IMR-90 (cell line): ENCODE measurements at places on chromosomes 12 and 14. TPM values are rescaled to one million over a fixed set of nuclear protein-coding genes. Genes with fewer than 3 reads are reported as not detected.

GRCh38 chr12:11497438-11497837 lies 102.1 kb upstream of the PRB2 start:
- no peak overlapping the region for H3K4me3 ChIP-seq
- peaks cover 5% of the 10 kb centered on the region for H3K27me3 ChIP-seq
- no peak overlapping the region for H3K27ac ChIP-seq
- H3K4me1 ChIP-seq, result no peaks in the 10 kb centered on the region
- H3K36me3 ChIP-seq, result no peaks in the 10 kb centered on the region

DNA sequence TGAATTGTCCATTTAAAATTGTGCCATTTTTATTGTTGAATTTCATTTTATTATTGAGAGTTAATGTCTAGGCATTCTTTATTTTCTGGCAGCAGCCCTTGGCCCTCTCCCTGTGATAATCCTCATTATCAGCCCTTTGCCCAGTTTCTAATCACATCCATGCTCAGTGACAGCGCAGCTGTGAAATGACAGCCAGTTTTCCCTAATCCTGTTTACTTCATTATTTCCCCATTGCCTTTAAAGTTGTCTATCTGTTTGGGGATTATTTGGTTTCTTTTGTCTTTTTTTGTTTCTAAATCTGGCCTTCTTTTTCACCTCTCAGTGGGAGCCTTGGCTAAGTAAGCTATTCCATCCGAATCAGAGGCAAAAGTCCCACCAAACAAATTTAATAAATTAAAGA lies 476.9 kb downstream of the SLC6A15 start:
- H3K36me3 ChIP-seq, result no peaks in the 10 kb centered on the region
- H3K4me3 ChIP-seq, result no peak overlapping the region
- H3K27ac ChIP-seq, result no peak overlapping the region
- H3K27me3 ChIP-seq, result no peaks in the 10 kb centered on the region
- DNase-seq, result no peak

DNA sequence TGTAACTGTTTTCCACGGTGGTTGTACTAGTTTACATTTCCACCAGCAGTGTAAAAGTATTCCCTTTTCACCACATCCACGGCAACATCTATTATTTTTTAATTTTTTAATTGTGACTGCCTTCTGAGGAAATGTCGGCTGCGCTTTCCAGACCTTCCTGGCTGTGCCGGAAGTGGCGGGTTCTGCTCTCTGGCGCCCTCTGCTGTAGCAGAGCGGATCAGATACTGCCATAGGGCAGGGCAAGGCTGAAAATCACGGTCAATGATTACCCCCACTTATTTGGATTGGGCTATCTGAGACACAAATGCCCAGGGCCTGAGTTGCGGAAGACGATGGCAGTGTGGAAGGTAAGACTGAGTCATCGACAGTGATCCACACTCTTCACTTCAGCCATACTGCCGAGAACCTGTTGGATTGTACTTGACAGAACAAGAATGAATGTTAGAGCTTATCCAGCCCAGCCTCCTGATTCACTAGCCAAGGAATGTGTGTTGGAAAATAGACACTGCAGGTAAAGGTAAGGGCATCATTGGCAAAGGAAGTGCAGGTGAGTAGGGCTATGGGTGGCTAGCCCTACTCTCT lies 124.2 kb downstream of the NTF3 start:
- no peaks in the 10 kb centered on the region for H3K36me3 ChIP-seq
- no peak for DNase-seq
- H3K27ac ChIP-seq, result no peak overlapping the region
- peaks cover 5% of the 10 kb centered on the region for H3K27me3 ChIP-seq
- H3K4me3 ChIP-seq, result no peak overlapping the region
- H3K4me1 ChIP-seq, result no peaks in the 10 kb centered on the region; the same call in 1 of the 2 replicates

DNA sequence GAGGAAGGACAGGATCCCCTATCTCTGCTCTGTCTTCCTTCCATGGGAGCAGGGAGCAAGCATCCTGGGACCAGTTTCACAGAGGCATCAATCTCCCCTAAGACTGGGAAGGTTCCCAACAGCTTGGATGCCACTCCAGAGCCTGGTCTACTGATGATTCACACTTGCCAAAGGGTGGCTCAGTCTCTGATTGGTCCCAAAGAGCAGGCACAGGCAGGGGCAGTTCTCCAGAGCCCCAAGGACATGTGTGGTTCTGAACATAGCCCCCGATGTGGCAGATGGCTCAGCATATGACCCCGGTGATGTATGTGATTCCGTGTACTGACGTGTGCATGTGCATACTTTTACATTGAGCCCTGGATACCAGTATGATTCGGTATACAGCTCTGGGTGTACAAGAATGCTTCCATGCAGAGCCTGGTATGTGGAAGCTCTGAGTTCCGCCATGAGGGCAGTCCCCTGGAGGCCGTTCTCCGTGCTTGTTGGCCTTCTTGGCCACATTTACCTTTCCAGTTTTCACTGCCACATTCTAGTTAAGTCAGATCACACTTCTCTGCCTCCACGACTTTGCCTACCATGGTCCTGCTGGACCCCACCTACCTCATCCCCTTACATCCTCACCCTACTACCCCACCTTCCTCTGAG lies 21.2 kb downstream of the ITGA7 start:
- no peak for DNase-seq
- H3K27me3 ChIP-seq, result peaks cover 12% of the 10 kb centered on the region
- H3K4me1 ChIP-seq, result no peaks in the 10 kb centered on the region; the same call in 1 of the 2 replicates
- H3K4me3 ChIP-seq, result no peak overlapping the region

Gene CIROP
- total RNA-seq, result 0.28 and 0.36 TPM in 2 replicates

Gene PLEKHD1
- under 0.01 TPM in 1 of 2 replicates, not detected in the other for total RNA-seq

GRCh38 chr12:14238221-14238792 lies 127.2 kb upstream of the ATF7IP start:
- DNase-seq, result peak; percentile 55
- H3K27ac ChIP-seq, result no peak overlapping the region
- H3K4me3 ChIP-seq, result no peak overlapping the region
- H3K27me3 ChIP-seq, result no peaks in the 10 kb centered on the region
- H3K36me3 ChIP-seq, result no peaks in the 10 kb centered on the region

DNA sequence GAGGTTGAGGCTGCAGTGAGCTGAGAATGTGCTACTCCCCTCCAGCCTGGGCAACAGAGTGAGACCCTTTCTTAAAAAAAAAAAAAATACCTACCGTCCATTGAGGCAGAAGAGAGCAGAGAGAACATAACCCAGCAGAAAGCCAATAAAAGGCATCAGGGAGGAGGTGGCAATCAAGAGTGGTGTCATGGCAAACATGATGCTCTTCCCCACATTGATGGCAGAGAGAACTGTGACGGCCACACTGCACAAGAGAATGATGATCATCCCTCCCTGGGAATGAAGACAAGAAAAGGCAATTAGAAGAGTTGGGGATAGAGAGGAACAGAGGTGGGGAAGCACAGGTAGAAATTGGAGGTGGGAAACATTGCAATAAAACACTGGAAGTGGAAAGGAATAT lies 12.1 kb downstream of the SRSF5 start:
- H3K36me3 ChIP-seq, result peaks cover 33% of the 10 kb centered on the region
- H3K27me3 ChIP-seq, result no peaks in the 10 kb centered on the region
- no peak overlapping the region for H3K27ac ChIP-seq
- DNase-seq, result no peak
- no peaks in the 10 kb centered on the region for H3K4me1 ChIP-seq
- no peak overlapping the region for H3K4me3 ChIP-seq

GRCh38 chr12:49973361-49973830 lies 649 bp downstream of the AQP6 start:
- peaks cover 41% of the 10 kb centered on the region for H3K27me3 ChIP-seq
- H3K4me3 ChIP-seq, result no peak overlapping the region
- DNase-seq, result no peak
- no peaks in the 10 kb centered on the region for H3K36me3 ChIP-seq
- H3K27ac ChIP-seq, result no peak overlapping the region

DNA sequence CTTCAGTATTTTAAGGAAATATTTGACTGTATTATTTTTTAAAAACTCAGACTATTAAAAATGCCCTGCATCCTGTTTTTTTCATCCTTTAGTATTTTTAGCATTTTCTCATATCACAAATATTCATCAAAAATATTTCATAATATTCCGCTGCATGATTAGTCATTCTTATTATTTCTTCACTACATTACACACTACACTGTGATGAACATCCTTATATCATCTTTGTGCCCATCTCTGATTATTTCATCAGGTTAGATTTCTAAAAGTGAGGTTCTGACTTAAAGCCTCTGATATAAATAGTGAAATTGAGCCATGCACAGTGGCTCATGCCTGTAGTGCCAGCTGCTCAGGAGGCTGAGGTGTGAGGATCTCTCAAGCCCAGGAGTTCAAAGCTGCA lies 8.1 kb downstream of the COCH start:
- DNase-seq, result no peak
- peaks cover 2% of the 10 kb centered on the region; the same call in 1 of the 2 replicates for H3K4me1 ChIP-seq
- H3K27ac ChIP-seq, result no peak overlapping the region

GRCh38 chr12:127984386-127985055 lies 282.4 kb upstream of the TMEM132C start:
- H3K27ac ChIP-seq, result no peak overlapping the region
- no peaks in the 10 kb centered on the region for H3K27me3 ChIP-seq
- no peak overlapping the region for H3K4me3 ChIP-seq
- no peaks in the 10 kb centered on the region for H3K36me3 ChIP-seq
- DNase-seq, result no peak
- no peaks in the 10 kb centered on the region for H3K4me1 ChIP-seq

GRCh38 chr12:90858252-90858651 lies 96.7 kb downstream of the CCER1 start:
- no peaks in the 10 kb centered on the region for H3K4me1 ChIP-seq
- H3K27ac ChIP-seq, result no peak overlapping the region
- H3K36me3 ChIP-seq, result no peaks in the 10 kb centered on the region
- H3K4me3 ChIP-seq, result no peak overlapping the region
- no peaks in the 10 kb centered on the region for H3K27me3 ChIP-seq

Gene DBX2
- total RNA-seq, result not detected in 2 replicates

GRCh38 chr12:116604951-116605641 lies 45.9 kb downstream of the MAP1LC3B2 start:
- peaks cover 5% of the 10 kb centered on the region for H3K4me1 ChIP-seq
- H3K27me3 ChIP-seq, result peaks cover 2% of the 10 kb centered on the region; the same call in 1 of the 2 replicates
- H3K4me3 ChIP-seq, result no peak overlapping the region
- no peak overlapping the region for H3K27ac ChIP-seq
- no peaks in the 10 kb centered on the region for H3K36me3 ChIP-seq

DNA sequence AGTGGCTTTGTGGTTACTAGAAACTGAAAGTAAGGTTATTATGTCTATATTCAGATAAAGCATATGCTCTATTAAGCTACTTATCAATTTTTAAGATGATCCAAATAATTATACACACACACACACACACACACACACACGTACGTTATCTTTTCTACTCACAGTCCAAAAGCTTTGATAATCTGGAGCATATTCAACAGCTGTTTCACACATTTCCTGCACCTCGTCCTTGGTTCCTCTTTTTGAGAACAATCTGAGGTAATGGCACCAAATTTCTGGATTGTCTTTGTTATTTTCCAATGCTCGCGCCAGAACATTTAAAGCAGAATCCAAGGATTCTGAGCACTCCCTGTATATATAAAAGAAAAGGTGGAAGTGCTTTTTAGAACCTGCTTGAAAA lies 37.5 kb downstream of the ZFC3H1 start:
- DNase-seq, result no peak
- no peak overlapping the region for H3K4me3 ChIP-seq
- no peaks in the 10 kb centered on the region for H3K27me3 ChIP-seq
- no peak overlapping the region for H3K27ac ChIP-seq

DNA sequence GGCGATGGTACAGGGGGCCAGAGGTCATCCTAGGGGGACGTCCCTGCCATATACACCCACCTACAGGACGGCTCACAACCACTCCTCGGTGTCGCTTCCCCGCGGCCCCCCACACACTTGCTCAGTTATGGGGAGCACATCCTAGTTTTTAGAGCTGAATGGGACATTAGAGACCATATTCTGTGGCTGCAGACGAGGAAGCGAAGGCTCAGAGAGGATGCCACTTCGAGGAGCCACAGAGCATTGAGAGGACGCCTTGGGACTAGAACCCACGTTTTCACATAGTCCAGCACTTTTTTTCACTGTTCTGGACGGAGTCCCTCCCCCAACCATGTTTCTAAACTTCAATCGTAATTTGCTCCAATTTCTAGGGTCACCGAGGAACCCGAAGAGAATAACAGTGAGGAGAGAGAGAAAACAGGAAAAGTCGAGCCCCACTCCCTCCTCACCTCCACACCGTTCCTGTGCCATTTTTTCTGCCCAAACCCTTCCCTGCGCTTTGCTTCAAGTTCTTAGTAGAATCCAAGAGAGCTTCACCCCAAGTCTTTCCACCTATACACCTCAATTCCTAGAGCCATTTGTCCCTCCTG lies 641 bp upstream of the ASCL1 start:
- no peaks in the 10 kb centered on the region for H3K36me3 ChIP-seq
- peaks cover 50% of the 10 kb centered on the region for H3K27me3 ChIP-seq
- H3K4me1 ChIP-seq, result no peaks in the 10 kb centered on the region
- H3K4me3 ChIP-seq, result no peak overlapping the region
- H3K27ac ChIP-seq, result no peak overlapping the region

Gene SSPN
- 5.6 and 7.8 TPM in 2 replicates for total RNA-seq

DNA sequence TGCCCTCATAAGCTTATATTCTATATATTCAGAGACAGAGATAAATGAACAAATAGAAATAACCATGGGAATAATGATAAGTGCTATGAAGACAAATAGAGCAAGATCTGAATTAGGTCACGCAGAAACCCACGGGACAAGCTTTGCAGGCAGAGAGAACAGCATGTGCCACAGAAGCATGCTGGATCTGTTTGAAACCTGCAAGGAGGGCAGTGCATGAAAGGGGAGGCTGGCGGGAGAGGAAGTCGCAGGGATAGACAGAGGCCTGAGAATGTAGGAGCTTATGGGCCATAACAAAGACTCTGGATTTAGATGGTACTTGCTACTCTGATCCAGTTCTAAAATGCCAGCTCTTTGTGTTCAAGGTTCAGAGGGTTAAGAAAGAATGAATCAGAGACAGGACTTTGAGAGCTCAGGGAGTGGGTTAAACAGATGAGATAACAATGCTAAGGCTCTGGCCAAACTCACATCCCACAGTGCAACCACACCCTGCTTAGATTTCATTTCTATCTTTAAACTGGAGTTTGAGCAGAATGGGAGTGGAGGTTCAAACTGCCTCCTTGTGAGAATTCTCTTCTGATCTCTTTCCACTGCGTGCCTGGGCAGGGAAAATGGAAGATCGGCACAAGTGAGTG lies 49.2 kb upstream of the PPP1R12A start:
- H3K27me3 ChIP-seq, result no peaks in the 10 kb centered on the region
- H3K27ac ChIP-seq, result no peak overlapping the region
- peak; percentile 48 for DNase-seq
- no peaks in the 10 kb centered on the region for H3K36me3 ChIP-seq

DNA sequence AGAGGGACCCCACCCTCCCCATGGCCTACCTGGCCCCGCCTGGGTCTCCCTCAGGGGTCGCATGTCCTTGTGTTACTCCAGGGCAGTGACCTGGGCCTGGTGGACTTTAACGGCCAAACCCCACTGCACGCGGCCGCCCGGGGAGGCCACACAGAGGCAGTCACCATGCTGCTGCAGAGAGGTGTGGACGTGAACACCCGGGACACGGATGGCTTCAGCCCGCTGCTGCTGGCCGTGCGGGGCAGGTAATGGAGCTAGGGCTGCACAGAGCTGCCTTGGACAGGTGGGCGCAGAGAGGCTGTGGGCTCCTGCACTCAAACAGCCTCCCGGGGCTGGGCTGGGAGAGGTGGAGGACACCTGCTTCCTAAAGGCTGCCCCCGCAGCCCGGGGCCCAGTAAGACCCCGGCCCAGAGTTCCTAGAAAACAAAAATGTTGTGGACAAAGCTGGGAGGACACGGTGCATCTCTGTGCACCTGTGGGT lies 21.6 kb downstream of the ASPG start:
- DNase-seq, result no peak
- no peak overlapping the region for H3K27ac ChIP-seq
- no peak overlapping the region for H3K4me3 ChIP-seq
- no peaks in the 10 kb centered on the region for H3K4me1 ChIP-seq
